ENCODE measurements at places on chromosomes 6 and 20.

DNA sequence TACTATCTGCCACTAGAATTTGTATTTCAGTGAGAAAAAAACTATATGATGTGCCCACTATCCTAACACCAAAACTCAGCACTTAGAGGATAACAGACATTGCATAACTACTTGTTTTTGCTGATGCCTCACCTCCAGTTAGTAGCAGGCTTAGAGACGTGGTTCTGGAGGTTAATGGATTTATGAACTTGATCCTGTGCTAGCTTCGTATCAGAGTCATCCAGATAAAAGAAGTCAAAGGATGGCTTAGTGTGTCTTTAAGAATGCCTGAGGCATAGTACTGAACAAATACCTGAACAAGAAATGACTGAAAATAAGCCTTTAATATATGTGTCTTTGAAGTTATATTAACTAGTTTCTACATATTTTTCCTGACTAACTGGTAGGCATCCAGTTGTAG lies 414.9 kb upstream of the PTCHD4 start:
- DNase-seq, result no peak

DNA sequence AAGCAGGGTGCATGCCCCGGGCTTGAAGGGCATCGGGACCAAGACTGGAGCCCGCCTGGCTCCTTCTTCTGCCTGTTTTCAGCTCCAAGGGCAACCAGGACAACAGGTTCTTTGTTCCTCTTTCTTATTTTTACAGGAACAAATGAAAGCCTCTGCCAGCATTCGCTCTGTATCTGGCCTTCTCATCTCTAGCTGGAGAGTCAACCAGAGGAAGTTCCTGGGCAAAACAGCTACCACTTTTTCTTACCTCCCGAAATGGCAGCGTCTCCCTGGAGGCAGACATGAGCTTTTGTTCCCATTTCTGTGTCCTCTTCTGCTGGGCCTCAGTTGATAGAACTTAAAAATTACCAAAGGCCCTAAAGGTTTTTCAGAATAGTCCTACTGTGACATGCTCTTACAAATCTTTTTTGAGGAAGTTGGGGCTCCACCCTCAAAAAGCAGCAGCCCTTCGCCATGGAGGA lies 74.1 kb upstream of the NAA20 start:
- DNase-seq, result no peak

DNA sequence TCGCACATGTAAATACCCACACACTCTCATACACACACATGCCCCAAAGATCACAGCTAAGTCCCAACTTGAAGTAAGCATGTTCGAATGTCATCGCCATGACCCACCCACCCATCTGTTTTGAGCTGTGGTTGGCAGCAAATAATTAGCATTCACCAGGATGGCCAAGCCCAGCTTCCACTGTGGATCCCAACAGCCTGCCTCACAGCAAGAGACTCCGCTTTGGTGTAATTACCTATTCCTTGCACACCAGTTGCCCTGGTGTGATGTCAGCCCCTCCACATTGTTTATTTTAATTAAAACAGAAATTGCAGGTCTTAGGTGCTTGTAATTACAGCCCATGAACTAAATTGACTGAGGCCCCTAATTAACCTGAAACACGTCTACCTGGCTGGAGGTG lies 81.1 kb downstream of the MAFB start:
- no peak for DNase-seq

DNA sequence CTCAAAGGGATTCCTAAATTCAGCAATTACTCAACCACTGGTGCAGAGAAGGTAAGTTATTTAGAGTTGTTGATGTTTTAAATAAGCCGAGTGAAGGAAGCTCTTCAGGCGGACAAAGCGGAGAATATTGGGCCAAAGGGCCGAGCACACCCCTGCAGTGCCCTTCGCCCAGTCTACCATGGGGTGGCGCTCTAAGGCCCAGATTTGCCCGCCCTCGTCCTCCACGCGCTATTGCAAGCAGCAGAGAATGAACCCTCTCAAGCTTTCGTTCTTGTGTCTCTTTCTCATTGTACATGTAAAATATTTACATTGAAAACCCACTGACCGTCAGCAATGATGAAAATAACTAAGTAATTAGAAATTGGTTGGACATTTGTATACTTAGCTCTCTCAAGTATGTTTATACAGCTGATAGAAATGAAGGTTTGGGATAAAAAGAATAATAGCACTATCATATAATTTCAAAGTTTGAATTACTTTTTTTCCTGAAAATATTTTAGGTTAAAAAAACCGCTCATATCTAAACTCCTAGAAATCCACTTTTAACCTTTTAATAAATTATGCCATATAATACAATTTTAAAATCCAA lies 195.0 kb upstream of the CEP162 start:
- no peak for DNase-seq

GRCh38 chr6:28977341-28978132 lies 27.6 kb downstream of the ZNF311 start:
- DNase-seq, result no peak

- no peak for DNase-seq
Measured at GRCh38 chr6:12608016-12608860, 108.3 kb upstream of the PHACTR1 start.

DNA sequence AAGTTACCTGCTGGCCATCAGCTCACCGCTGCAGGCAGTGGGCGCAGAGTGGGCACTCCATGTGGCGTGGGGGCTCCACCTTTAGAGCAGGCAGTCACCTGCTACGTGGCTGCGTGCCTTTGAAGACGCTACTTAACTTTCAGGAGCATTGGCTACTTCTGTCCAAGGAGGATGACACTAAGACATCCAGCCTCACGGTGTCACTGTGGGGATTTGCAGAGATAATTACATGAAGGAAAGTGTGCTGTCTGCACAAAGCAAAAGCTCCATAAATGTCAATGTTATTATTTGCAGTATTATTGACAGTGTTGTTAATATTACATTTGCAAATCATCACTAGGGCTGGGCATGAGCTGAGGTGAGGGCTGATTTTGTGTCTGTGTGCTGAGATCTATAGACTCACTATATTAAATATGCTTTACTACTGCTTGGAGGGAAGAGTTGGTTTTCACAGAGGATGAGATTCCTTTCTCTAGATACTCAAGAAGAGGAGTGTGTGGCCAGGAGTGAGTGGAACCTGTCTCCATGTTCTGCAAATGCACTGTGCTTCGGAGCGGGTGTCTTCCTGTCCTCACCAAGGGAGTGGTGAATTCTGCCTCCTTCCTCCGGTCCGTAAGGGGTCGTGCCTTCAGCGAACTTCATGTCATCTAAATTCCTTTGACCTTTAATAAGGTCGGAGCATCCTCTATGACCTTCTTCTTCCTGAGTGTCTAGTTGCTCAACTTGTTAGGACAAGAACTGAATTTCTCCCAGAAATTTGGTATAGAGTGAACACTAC lies 165.8 kb upstream of the SYNDIG1 start:
- no peak for DNase-seq

DNA sequence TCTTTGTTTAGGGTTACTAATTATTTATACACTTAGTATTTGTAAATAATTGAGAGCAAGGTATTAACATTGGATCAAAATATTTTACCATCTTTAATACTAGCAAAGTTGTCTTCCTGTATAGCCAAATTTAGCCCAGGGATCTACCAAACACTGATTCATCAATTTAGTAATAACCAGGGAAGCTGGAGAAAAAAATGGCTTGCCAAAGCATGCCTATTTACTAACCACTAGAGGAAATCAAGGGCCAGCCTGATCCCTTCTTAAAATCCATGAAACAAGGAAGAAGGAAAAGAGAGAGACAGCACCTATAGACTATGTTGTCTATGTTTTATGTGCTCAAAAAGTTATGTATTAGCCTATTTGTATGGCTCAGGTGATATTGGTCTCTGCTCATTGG lies 450.3 kb upstream of the GJE1 start:
- DNase-seq, result no peak

GRCh38 chr20:16385462-16385861 lies 187.8 kb downstream of the KIF16B start:
- no peak for DNase-seq

DNA sequence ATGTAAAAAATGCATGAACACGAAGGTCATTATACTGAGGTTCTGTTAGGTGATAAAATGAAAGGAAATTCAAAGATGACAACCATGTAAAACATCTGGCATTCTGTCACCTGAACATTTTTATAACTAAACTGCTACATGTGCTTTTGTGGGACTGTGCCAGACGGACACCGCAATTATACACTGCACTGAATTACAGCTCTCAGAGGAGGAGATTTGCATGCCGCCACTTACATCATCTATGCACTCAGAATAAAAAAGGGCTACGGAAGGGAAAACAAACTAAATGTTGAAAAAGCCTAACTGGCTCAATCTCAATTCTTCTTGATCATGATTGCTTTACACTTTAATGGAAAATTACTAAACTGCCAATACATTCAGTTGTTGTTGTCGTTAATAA lies 614.0 kb upstream of the EYS start:
- no peak for DNase-seq

GRCh38 chr6:154766288-154766687 lies 33.1 kb downstream of the SCAF8 start:
- no peak for DNase-seq

DNA sequence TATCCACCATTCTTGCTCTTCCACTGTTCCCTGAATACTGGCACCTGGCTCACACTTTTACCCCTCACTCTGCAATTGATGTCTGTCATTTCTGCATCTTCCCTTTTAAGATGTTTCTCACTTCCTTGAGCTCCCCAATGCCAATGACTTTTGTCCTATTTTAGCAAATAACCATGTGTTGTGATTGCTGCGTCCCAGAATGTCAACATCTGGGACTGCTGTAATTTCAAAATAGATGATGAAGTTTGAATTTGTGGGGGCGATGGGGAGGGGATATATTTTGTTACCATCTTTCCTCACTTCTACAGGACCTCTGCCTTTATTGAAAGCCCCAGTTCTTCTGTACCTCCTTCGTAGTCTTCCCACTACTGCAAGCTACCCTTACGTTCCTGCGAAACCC lies 40.0 kb upstream of the ADGRF5 start:
- no peak for DNase-seq

DNA sequence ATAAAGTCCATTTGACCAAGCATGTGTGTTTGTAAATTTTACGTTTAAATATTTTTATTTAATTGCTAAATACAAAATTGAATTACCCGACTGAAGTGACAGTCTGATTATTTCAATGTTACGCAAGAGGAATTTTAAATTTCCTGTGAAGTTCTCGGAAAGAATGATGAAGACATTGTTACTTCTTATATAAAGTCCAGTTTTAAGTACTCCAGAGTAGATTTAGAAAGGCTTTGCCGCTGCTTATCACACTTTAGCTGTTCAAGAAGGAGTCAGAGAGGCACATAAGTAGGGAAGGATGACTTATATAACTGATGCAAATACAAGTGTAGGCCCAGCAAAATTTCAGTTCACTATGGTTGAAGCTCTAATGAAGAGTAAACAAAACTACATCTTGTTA lies 265.1 kb upstream of the CITED2 start:
- DNase-seq, result no peak

DNA sequence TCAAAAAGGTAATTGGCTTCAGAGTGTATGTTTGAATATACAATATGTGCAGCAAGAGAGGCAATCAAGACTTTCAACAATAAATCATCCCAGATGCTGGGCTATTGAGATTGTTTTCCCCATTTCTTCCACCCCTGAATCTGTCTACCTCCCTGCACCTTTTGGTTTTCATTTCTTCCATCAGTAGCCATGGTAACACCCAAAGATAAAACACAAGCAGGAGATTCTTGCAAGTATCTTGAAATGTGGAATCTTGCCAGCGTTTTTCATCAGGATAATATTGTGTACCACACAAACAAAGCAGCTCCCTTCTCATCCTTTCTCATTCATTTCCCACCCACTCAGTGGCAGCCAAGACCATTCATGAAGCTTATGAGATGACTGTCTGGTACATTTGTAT lies 73.0 kb upstream of the NRSN1 start:
- DNase-seq, result no peak

DNA sequence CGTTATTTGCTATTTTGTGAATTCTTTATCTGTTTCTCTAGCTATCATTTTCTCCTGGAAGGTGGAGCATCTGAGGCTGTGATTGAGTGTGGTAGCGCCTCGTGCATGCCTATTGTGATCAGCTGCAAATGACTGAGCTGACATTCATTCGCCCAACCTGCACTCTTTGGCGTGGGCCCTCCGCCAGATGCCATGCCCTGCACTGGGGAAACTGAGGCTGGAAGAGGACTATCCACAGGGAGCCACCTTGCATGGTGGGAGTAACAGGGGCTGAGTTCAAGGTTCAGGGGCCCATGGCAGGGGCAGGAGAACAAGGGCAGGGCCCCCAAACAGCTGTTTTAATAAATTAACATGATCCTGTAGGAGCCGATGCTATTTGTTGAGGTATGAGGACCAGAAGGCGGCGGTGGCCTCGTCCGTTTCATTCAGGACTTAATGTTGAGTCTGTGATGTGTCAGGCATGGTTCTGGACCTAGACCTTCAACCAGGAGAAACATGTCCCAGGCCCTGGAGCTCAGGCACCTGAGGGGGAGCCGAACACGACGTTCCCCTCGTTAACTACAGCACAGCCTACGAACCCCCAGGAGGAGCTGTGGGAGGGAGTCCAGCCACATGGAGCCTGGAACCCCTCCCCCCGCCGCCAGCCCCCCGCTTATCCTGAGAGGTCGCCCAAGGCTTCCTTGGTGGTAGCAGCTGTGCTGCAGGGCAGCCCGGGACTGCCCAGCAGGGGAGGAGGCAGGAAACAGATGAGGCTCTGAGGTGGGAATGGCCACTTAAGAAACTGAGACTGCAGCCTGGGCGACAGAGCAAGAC lies 242.9 kb downstream of the CDH4 start:
- DNase-seq, result no peak

GRCh38 chr6:43298565-43299337 lies 691 bp downstream of the SLC22A7 start:
- DNase-seq, result no peak

DNA sequence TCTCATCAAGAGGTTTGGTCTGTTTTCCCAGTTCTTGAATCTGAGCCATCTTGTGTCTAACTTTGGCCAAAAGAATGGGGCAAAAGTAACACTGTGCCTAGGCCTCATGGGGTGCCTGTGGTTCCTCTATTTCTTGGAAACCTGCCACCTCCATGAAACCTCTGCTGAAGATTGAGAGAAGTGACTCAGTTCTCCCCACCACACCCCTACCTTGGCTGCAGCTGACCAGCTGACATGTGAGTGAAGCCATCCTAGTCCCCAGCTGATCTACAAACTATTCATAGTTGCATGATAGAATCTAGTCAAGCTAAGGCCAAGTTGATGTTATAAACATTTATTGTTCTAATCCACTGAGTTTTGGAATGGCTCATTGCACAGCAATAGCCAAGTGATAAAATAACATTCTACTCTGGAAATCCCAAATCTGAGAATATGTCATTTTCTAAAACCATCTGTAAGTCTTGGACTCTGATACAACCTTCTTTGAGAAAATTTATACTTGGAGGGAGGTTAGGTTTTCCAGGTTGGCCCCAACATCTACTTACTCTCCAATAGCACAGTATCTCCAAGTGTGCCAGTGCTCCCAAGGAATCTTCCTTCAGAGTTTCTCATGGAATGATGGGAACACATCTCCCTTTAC lies 107.0 kb upstream of the SMLR1 start:
- no peak for DNase-seq

DNA sequence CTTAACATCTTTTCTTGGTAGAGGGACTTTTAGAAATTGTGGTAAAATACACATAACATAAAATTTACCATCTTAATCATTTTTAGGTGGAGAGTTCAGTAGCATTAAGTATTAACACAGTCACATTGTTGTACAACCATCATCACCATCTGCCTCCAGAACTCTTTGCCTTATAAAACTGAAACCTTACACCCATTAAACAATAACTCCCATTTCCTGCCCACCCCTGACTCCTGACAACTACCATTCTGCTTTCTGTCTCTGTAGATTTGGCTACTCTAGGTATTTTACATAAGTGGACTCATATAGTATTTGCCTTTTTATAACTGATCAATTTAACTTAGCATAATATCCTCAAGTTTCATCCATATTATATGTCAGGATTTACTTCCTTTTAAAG lies 88.7 kb downstream of the ZHX3 start:
- no peak for DNase-seq
